ENCODE measurements at places on chromosomes 6 and 20. TPM values are rescaled to one million over a fixed set of nuclear protein-coding genes. Genes with fewer than 3 reads are reported as not detected.

GMEB2 gene
- 10.5 TPM for polyA plus RNA-seq

HCRTR2 gene
- not detected for polyA plus RNA-seq

TINAG gene
- not detected for polyA plus RNA-seq

CTAGE9 gene
- polyA plus RNA-seq = not detected

SPATS1 gene
- polyA plus RNA-seq = not detected

NOX3 gene
- not detected for polyA plus RNA-seq

AP5S1 gene
- polyA plus RNA-seq = 19.5 TPM

LZTS3 gene
- 1.1 TPM for polyA plus RNA-seq

BHLHE23 gene
- polyA plus RNA-seq = not detected

SPDEF gene
- polyA plus RNA-seq = not detected

UBE2V1 gene
- 115 TPM for polyA plus RNA-seq

EPPIN gene
- not detected for polyA plus RNA-seq

LRRC1 gene
- polyA plus RNA-seq = 1.2 TPM

RSPH4A gene
- polyA plus RNA-seq = not detected

ZCCHC3 gene
- polyA plus RNA-seq = 8.9 TPM

DNAAF9 gene
- polyA plus RNA-seq = 1.9 TPM

DNA sequence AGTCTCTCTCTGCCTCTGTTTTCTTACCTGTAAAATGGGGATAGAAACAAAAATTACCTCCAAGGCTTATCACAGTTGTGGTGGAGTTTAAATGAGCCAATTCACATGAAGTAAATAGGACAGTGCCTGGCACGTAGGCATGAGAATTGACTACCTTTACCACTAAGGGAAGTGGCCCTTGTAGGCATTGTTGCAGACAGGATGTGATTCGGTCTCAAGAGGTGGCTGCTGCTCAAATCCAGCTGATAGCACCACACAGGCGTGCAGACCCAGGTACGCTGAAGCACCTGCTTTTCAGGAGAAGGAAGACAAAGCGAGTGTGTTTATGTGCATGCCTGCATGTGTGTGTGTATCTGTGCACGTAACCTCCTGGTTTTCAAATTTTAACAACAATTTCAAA is 108.6 kb downstream of the EYA2 start:
- no peak overlapping the region for H3K4me3 ChIP-seq
- H3K27ac ChIP-seq = no peak overlapping the region
- H3K27me3 ChIP-seq = no peaks in the 10 kb centered on the region

GRCh38 chr20:17786221-17786718 is 86.5 kb downstream of the BANF2 start:
- no peak overlapping the region for H3K27ac ChIP-seq
- no peaks in the 10 kb centered on the region for H3K36me3 ChIP-seq
- H3K27me3 ChIP-seq = peaks cover 2% of the 10 kb centered on the region
- H3K4me3 ChIP-seq = no peak overlapping the region

GRCh38 chr6:119109654-119110325 is 31.3 kb upstream of the FAM184A start:
- no peak overlapping the region for H3K27ac ChIP-seq
- H3K27me3 ChIP-seq = no peaks in the 10 kb centered on the region
- no peak for DNase-seq
- H3K4me3 ChIP-seq = no peak overlapping the region
- no peaks in the 10 kb centered on the region for H3K4me1 ChIP-seq

GRCh38 chr6:84768442-84769174 is 4.2 kb upstream of the TBX18 start:
- H3K27me3 ChIP-seq = peaks cover 35% of the 10 kb centered on the region
- H3K4me3 ChIP-seq = no peak overlapping the region
- DNase-seq = no peak
- H3K36me3 ChIP-seq = no peaks in the 10 kb centered on the region
- H3K27ac ChIP-seq = no peak overlapping the region

- H3K4me3 ChIP-seq = no peak overlapping the region
- no peak for DNase-seq
- no peaks in the 10 kb centered on the region for H3K4me1 ChIP-seq
- H3K27me3 ChIP-seq = no peaks in the 10 kb centered on the region
- H3K36me3 ChIP-seq = no peaks in the 10 kb centered on the region
Measured at GRCh38 chr20:16004108-16004854, 569.0 kb downstream of the KIF16B start.

- peaks cover 49% of the 10 kb centered on the region for H3K36me3 ChIP-seq
- H3K4me3 ChIP-seq = no peak overlapping the region
- H3K27me3 ChIP-seq = no peaks in the 10 kb centered on the region
- DNase-seq = no peak
Measured at GRCh38 chr6:118469468-118469867, 78.6 kb upstream of the PLN start.

- H3K4me3 ChIP-seq = no peak overlapping the region
- peaks cover 66% of the 10 kb centered on the region for H3K4me1 ChIP-seq
- peak; percentile 65 for DNase-seq
Measured at GRCh38 chr6:37177077-37177934, 7.4 kb downstream of the PIM1 start.

- H3K27me3 ChIP-seq = no peaks in the 10 kb centered on the region
- no peak overlapping the region for H3K4me3 ChIP-seq
Measured at GRCh38 chr20:8265588-8265987, 133.5 kb downstream of the PLCB1 start.

DNA sequence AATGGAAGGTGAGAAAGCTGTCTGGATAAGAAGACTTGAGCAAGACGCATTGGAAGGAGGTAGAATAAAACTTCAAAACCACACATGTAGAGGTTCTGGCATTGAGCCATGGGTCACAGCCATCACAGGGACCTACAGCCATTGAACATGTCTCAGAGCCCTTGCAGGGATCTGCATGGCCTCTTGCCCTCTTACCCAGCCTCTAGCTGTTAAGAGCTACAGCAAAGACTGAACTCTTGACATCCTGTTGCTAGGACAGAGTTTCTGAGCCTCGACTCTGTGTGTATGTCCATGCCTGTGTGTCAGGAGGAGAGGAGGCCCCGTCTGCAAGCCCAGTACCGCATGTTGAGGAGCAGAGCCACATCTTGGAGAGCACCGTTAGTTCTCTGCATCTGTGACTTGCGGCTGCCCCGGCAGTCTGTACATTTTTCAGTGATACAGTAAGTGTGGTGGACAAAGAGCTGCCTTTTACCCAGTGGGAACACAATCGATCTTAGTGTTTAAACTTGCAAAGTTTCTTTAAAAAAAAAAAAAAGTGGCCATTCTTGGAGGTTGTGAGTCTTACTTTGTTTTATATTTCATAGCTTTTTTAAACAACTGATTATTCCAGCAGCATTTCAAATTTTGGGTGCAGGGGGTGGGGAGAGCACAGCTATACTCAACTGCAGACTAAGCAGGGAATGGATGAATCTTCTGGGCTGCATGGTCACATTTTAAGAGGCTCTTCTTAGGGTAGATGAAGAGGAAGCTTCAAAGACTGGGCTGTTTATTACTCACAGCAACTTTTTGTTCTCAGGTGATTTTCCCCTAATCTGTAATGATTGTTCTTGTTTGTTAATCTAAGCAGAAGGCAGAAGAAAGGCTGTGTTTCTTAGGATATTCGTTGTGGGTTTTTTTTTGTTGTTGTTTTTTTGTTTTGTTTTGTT is 88.5 kb downstream of the TBC1D7 start:
- H3K4me3 ChIP-seq = no peak overlapping the region
- no peaks in the 10 kb centered on the region for H3K36me3 ChIP-seq
- H3K27ac ChIP-seq = no peak overlapping the region
- no peaks in the 10 kb centered on the region for H3K27me3 ChIP-seq

GRCh38 chr20:33516882-33517281 is 27.0 kb downstream of the CBFA2T2 start:
- H3K36me3 ChIP-seq = no peaks in the 10 kb centered on the region
- no peak overlapping the region for H3K4me3 ChIP-seq
- no peak overlapping the region for H3K27ac ChIP-seq
- no peaks in the 10 kb centered on the region for H3K27me3 ChIP-seq
- H3K4me1 ChIP-seq = no peaks in the 10 kb centered on the region

DNA sequence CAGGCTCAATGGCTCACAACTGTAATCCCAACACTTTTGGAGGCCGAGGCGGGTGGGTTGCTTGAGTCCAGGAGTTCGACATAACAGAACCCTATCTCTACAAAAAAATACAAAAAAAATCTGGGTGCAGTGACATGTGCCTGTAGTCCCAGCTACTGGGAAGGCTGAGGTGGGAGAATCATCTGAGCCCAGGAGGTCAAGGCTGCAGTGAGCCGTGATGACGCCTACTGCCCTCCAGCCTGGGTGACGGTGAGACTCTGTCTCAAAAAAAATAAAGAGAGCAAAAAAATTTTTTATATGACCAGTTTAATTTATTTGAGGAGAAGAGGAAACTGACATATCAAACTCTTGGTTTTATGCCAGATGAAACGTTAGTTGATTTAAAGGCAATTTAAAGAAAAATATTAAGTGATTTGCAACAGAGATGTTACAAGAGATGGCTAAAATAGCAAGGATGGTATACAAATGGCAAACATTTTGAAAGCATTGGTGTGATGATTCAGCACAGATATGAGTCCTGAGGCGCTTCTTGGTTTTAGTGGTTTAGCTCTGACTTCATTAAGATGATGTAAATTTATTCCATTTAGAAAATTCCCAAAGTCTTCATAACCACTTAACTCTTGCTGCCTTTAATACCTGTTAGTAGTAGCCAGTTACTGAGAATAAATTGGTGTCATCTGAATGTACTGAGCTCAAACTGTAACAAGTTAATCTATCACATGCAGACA is 17.7 kb downstream of the GTF2H5 start:
- H3K4me1 ChIP-seq = peaks cover 3% of the 10 kb centered on the region
- DNase-seq = no peak
- no peak overlapping the region for H3K4me3 ChIP-seq

DNA sequence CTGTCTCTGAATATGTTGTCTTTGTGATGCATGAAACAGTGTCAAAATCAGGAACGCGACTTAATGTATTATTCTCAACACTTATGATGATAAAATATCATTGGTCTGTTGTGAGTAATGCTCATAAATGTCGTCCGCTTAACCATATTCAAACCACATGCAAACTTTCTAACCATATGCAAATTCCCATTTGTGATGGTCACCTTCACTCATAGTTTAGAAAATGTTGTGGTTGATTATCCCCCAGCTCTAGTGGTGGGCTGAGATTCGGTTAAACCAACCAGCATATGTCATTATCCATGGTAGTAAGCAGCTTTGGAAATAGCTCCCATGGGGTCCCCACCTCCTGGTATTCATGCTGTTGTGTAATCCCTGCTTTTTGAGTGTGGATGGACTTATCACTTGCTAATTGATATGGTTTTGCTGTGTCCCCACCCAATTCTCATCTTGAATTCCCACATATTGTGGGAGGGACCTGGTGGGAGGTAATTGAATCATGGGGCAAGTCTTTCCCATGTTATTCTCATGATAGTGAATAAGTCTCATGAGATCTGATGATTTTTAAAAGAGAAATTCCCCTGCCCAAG is 360.0 kb upstream of the TSHZ2 start:
- no peaks in the 10 kb centered on the region for H3K4me1 ChIP-seq
- peaks cover 2% of the 10 kb centered on the region for H3K27me3 ChIP-seq
- no peak overlapping the region for H3K27ac ChIP-seq
- DNase-seq = no peak
- H3K4me3 ChIP-seq = no peak overlapping the region

DNA sequence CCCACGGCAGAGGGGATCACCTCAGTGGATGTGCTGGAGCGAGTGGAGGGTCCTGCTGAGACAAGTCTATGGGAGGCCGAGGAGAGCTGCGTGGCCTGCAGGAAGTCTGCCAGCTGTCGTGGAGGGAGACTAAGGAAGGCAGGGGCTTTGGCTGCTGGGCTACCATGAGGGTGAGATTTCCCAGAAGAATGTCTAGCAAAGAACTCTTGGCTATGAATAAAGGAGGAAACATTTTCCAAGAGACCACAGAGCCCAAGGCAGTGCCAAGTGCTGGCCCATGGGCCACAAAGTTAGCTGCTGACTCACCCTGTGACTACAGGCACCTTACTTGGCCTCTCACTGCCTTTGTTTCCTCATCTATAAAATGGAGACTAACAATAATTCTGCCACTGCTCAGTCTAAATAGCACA is 73.4 kb downstream of the PRDM1 start:
- H3K27ac ChIP-seq = no peak overlapping the region
- no peaks in the 10 kb centered on the region for H3K27me3 ChIP-seq
- no peak for DNase-seq
- H3K4me3 ChIP-seq = no peak overlapping the region
- H3K36me3 ChIP-seq = no peaks in the 10 kb centered on the region

DNA sequence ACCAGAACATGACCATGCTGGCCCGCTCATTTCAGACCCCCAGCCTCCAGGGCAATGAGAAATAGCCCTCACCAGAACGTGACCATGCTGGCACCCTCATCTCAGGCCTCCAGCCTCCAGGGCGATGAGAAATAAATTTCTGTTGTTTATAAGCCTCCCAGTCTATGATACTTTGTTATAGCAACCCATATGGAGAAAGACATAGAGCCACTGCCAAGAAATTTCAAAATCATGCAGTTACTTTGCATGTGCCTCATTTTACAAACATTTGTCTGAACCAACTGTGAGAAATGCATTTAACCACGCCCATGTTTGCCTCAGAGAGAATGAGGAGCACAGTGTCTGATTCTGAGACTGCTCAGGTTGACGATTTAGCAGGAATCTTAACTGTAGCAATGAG is 15.5 kb downstream of the CYP39A1 start:
- no peaks in the 10 kb centered on the region for H3K27me3 ChIP-seq
- no peak overlapping the region for H3K4me3 ChIP-seq
- H3K36me3 ChIP-seq = no peaks in the 10 kb centered on the region
- no peaks in the 10 kb centered on the region for H3K4me1 ChIP-seq
- no peak for DNase-seq

- H3K27me3 ChIP-seq = no peaks in the 10 kb centered on the region
Measured at GRCh38 chr20:37081717-37082289, 14.0 kb downstream of the RBL1 start.

DNA sequence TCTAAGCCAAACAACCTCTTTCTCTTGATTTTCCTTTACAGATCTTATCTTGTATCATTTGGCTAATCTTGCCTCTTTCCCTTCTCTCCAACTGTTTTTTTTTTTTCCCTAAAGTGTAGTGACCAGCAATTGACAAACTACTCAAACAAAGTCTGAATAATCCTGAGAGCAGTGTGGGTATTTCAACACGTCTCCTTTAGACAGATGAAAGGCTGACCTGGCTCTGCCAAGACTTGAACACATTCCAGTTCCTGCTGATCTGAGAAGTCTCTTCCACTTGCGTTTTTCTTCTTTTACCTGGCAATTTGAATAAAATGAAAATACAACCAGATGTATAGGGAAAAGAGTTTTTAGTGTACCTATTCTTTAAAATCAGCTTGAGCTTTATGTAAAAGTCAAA is 168.4 kb downstream of the GJA10 start:
- H3K4me3 ChIP-seq = no peak overlapping the region
- DNase-seq = no peak
- no peaks in the 10 kb centered on the region for H3K36me3 ChIP-seq
- no peak overlapping the region for H3K27ac ChIP-seq
- H3K4me1 ChIP-seq = no peaks in the 10 kb centered on the region
- no peaks in the 10 kb centered on the region for H3K27me3 ChIP-seq

DNA sequence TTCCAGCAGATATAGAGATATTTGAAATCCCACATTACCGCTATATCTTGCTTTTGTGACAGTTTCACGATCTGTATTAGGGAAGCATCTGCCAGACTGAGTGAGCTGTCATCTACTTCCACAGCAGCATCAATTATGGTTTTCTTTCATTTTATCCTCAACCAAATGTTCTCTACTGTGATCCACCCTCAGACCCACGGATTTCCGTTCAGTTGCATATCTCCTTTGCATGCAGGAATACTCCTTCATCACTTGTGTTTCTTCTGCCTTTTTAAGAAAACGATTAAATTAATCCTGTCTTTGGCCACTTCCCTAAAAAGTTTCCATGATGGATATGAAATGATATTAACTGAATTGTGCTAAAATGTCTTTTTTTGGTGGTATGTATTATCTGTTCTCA is 262.1 kb upstream of the ADGRB3 start:
- H3K27me3 ChIP-seq = no peaks in the 10 kb centered on the region
- no peak overlapping the region for H3K27ac ChIP-seq
- H3K36me3 ChIP-seq = no peaks in the 10 kb centered on the region
- no peaks in the 10 kb centered on the region for H3K4me1 ChIP-seq
- no peak for DNase-seq
